ENCODE measurements at places on chromosomes 11 and 22.
A peak's percentile ranks its signal among the peaks of the same experiment; 100 is the strongest.

GRCh38 chr11:73480677-73481076 is 104.5 kb downstream of the RELT start:
- DNase-seq, result no peak

GRCh38 chr11:28627690-28628255 is 519.6 kb downstream of the METTL15 start:
- no peak for DNase-seq

- peak; percentile 31 for DNase-seq
These were observed 24.3 kb downstream of the MYH9 start for GRCh38 chr22:36363349-36363981.

DNA sequence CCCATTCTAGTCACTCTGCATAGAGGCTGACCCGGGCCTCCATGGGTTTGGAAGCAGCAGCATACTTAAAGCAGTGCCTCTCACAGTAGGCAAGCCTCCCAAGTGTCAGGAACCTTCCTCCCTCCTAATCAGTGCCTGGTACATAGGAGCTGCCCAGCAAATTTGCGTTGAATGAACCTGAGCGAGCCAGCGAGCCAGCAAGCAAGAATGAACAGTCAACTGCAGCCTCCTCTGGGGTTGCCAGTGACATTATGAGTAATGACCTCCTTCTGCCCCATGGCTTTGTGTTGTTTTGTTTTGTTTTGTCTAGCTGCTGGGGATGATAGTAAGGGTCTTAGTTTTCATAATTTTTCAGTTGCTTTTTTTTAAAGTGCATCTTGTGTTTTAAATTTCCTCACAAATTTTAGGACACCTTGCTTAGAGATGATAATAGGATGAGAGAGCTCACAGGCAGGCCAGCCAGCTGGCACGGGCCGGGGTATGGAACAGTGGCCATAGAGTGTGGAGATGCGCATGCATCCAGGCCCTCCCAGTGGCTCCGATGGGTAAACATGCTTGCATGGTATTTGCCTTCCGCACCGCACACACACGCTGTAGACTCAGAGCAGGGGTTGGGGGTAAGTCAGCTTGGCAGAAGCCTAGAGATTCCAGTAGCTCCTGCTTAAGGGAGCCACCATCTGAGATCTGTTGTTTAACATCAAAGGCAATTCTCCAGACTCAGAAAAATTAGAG is 36.1 kb downstream of the TTC12 start:
- DNase-seq, result peak; percentile 22

DNA sequence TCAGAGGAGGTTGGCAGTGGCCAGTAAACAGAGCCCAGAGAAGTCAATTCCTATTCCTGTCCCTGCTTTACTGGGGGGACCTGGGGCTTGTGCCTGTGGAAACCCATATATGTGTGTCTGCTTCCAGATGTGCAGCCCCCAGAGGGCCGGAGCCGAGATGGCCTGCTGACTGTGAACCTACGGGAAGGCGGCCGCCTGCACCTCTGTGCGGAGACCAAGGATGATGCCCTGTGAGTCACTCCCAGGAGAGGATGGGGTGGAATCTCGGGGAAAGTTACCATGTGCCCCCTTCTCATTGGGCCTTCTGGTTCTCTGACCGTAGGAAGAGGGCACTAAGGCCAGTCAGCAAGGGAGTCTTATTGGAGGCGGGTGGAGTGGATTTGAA is 5.3 kb downstream of the PLEKHB1 start:
- no peak for DNase-seq

- DNase-seq, result no peak
These were observed at the start of gene CDC42EP1 for GRCh38 chr22:37559901-37560607. Gene CDC42EP1 (plus strand): TSS chr22:37560480. CDS start chr22:37566350, 5,870 bp downstream.

DNA sequence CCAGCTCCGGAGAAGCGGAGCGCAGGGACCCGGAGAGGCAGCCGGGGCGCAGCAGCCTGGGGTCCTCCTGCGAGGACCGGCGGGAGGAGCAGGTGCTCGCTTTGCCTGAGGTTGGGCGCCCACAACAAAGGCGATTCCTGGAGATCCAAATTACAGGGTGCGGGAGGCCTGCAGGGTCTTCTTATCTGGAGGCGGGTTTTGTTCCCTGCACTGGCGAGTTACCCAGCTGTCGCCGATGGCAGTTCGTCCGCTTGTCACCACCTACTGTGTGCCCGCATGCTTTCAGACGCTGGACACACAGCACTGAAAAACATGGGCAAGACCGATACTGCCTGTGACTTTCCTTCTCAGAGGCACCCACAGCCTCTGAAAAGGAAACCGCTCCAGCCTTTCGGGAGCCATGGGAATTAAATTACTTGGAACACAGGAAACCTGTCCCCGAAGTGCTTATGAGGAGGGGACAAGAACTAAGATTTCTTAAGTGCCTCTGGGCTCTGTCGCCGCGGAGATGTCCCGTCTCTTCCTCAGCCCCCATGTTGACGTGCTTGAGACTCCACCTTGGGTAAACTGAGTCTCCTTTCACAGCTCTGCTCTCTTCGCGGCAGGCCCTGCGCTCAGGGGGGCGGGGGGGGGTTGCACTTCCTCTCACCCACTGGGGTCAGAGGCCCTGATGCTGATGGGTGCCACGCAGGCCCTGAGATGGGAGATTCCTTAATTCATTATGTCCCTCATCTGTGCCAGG is 1.3 kb upstream of the ZFTA start:
- DNase-seq, result no peak

- no peak for DNase-seq
These were observed 853.5 kb downstream of the METTL15 start for GRCh38 chr11:28961726-28962125.

GRCh38 chr11:67641338-67642172 is 2.0 kb upstream of the TBX10 start:
- no peak for DNase-seq

- DNase-seq, result no peak
These were observed 55.6 kb downstream of the OR4C45 start for GRCh38 chr11:50088231-50088630.

GRCh38 chr22:45298934-45299505 is 10.7 kb upstream of the FAM118A start:
- no peak for DNase-seq

DNA sequence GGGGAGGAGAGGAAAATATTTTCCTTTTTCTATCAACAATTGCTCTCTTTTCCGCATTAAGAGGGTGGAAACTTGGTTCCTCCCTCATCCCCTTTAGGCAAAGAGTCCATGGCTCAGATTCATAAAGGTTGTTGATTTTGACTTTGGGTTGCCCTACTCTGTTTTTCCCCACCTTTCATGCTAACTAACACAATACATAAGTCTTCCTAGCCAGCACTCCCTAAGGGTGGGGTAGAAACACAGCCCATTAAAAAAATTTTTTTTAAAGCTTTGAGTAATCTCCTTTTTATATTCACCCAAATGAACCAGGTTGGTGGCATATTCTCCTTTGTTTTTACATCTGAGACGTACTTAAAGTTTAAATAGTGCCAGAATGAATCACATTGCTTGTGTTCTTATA is 20.0 kb upstream of the LIN7C start:
- DNase-seq, result no peak

GRCh38 chr11:56783448-56784041 is 35.0 kb upstream of the OR9G4 start:
- peak; percentile 58 for DNase-seq
